ENCODE measurements at places on chromosomes 13 and 19.

DNA sequence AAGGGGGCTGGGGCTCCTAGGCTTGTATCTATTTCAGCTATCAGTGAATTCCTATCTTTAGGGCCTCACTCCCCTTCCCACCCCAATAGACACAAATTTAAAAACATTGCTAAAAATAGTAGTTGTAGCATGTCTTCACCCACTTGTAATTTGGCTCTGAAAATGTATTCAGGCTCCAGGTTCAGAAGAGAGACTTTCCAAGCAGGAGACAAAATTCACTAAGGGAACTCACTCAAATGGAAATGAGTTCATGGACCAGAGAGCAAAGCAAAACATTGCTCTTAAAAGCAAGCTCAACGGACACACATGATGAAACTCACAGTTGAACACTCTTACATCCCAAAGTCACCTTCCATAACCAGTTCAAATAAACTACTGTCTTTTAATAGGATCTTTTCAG lies 36.8 kb downstream of the PHF11 start:
- no peak for DNase-seq

GRCh38 chr13:62920159-62920558 lies 1504.5 kb upstream of the PCDH20 start:
- no peak for DNase-seq

DNA sequence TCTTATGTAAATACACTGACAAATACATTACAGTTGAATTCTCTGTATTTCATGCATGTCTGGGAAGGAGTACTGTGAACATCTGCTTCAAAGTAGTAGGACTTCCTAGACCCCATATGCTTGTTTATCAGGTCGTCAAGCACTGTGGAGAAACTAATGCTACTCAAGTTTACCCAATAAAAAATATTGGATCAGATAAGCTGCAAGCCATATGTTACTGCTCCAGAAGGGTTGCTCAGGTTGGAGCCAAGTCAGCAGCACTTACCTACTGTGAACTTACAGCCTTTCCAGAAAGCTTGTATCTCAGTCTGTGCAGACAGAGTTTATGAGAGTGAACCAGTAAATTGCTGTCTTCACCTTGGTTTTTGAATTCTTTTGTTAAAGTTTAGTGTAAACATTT lies 36.2 kb downstream of the SLAIN1 start:
- DNase-seq: no peak

DNA sequence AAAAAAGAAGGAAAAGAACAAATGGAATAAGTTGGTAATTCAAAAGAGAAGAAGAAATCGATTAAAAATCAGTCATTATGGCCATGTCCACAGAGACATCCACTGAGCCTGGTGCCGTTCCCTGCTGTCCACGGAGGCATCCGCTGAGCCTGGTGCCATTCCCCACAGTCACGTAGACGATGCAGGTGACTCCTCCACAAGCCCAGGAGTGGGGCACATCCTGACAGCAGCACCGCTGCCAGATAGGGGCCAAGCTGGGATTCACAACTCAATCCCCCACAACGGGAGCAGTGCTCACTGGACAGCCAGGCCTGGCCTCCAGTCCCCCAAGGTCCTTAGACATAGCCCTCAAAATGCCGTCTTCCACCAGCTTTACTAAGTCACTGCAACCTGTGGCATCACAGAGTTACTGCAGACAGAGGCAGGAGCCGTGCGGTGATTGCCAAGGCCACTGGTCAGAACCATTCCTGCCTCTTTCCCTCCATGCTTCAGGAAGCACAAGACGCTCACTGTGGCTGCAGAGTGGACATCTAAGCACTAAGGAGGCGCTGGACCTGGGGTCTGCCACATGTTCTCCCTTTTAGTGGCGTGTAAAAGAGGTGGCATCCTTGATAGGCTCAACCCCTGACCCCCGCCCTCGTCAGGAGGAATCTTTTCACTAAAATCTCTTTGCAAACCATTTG lies 131.5 kb upstream of the SPACA7 start:
- no peak for DNase-seq

- DNase-seq: no peak
These were observed 2.7 kb downstream of the OR10H2 start for GRCh38 chr19:15730538-15730937.

DNA sequence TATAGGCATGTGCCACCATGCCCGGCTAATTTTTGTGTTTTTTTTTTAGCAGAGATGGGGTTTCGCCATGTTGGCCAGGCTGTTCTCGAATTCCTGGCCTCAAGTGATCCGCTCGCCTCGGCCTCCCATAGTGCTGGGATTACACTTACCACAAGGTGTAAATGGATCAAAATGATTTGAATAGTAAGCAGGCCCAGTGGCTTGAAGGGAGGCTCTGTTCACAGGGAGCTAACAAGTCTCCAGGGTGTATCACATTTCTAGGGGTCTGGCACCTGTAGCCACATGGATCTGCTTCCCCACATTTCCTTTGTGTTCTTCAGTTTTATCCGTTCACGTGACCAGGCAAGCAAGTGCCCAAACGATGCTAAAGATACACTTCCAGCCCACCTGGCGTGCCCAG lies 13.5 kb upstream of the CNFN start:
- DNase-seq: no peak
